OCI-LY7 (cell line): ENCODE measurements at places on chromosomes 4 and X.

DNA sequence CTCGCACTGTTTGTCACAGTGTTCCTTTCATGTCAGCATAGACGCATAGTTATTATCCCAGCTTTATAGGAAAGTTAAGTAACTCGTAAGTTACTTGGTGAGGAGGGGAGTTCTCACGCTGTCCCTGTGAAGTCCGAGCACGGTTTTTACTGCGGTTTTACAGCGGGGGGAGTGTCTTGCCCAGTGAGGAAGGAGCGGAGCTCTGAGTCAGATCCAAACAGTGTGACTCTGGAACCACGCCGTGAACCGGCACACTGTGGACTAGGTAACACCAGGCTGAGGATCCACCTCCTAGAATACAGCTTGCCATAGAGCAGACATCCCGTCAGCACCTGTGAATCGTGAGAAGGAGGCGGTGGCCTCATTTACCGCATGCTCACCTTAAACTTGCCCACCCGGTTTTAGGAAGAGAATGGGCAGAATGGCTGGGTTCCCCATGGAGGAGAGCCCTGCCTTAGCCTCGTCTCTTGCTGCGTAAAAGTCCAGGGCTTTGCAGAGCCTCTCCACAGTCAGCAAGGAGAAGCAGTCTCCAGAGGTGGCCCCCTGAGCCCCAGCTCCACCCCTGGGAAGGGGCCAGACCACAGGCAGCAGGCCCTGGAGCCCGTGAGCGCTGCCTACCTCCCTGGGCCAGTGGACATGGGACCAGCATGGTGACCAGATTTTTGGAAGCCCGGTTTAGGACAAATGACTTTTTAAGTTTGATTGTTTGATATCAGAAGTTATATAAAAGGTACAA, 40.2 kb upstream of the HGFAC start:
- no peak for DNase-seq

GRCh38 chrX:357693-358471, 28.8 kb downstream of the PPP2R3B start:
- DNase-seq = no peak

- DNase-seq = peak; percentile 23
Measured at GRCh38 chrX:15564981-15565579, 35.7 kb downstream of the ACE2 start.

DNA sequence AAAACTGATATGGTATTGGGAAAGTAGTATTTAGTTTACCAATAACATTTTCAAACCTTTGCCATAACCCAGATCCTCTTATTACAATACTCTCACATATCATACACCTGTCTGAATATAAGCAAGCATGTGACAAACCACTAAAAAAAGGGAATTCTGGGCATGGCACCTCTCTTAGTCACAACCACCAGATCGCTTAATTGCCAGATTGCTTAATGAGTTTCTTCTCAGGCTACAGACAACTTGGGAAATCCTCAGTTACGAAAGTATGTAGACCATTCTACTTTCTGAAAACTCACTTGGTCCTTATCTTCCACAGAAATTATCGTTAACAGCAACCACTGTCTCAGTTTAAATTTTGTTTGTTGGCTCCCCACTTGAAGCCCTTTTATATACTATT, 2.1 kb downstream of the NAF1 start:
- no peak for DNase-seq

DNA sequence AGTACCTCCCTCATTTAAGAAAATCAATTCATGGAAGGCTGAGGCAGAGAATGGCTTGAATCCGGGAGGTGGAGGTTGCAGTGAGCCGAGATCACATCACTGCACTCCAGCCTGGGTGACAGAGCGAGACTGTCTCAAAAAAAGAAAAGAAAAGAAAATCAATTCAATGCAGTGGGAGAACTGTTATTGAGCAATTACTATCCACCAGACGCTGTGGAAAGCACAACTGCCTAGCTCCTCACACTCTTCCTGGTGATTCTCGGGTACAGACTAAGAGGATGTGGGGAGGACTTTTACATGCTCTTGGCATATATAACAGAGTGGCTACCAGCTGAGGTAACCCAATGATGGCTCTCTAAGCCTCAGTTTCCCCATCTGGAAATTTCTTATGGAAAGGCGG, 2.7 kb upstream of the TMSB4X start:
- DNase-seq = no peak

DNA sequence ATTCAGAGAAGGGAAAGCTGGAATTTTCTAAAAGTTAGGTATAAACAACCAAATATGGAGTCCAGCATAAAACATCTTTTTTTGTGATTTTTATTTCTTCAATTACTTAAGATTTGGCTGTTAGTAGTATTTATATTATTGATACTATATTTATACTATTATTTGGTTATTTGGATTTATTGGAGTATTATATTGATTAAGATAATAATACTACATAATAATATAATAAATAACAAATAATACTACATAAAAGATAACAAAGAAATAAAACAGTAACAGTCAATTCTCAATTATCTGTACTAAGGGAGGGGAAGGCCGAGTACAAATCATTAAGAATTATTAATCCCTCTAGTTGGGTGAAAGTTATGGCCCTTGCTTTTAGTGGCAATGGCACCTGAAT, 66.0 kb upstream of the IRF2 start:
- no peak for DNase-seq

- no peak for DNase-seq
Measured at GRCh38 chrX:262381-262909, 18.7 kb upstream of the PLCXD1 start.

DNA sequence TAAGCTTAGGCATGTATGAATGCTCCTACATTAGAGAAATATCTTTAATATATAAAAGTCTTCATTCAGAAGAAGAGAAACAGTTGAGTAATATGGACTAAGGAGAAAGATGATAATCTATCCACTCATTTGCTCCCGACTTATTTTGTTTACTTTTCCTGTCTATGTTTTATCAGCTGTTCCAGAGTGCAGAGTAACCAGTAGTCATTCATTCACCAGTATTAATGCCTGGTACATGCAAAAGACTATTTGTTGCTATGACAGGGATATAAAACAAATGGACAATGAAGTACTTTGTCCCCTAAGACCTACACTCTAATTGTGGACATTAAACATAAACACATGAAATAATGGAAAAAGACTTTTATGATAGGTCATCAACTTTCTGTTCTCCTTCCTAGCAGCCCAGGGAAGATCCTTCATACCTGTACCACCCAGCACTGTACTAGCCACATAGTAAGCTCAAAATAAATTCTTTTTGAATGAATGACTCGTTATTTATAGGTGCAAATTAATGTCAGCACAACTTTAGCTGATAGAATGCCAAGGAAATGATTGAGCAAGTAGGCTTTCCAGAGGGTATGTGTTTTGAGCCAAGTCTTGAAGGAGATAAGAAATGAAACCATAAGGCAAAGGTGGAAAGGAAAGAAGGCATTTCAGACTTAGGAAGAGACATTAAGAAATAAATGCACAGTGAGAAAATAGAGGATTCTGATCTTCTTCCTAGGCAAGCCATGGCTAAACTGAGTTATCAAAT, 45.0 kb upstream of the IL13RA1 start:
- DNase-seq = no peak

DNA sequence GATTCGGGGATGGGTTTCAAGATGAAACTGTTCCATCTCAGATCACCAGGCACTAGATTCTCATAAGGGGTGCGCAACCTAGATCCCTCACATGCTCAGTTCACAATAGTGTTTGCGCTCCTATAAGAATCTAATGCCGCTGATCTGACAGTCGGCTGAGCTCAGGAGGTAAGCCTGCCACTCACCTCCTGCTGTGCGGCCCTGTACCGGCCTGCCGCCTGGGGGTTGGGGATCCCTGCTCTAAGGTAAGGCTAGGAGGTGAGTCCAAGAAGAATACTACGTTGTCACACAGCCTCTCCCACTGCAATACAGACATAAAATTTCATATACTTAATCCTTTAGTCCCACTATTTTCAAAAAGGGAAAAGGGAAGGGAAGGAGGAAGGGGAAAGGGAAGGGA, 213.4 kb upstream of the HCCS start:
- DNase-seq = no peak

DNA sequence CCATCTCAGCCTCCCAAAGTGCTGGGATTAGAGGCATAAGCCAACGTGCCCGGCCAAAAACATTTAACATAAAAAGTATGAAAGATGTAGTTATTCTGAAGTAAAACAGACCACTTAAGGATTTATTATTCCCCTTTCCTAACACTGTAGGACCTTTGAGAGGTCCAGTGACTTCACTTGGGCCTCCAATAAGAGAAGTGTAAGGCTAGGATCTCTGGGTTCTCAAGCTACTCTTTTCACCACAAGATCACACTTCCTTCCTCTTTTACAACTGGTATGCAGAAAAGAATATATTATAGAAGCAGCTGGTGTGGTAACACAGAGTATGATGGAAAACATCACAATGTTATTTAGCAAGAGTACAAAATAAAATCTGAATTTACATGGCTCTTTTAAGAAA, 30.2 kb upstream of the CCNG2 start:
- DNase-seq = peak; percentile 87

DNA sequence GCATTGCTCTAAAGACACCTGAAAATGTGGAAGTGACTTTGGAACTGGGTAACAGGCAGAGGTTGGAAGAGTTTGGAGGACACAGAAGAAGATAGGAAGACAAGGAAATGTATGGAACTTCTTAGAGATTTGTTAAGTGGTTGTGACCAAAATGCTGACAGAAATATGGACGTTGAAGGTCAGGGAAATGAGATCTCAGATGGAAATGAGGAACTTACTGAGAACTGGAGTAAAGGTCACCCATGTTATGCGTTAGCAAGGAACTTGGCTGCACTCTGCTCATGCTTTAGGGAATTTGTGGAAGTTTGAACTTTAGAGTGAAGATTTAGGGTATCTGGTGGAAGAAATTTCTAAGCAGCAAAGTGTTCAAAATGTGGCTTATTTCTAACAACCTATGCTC, 99.4 kb downstream of the FAM13A start:
- no peak for DNase-seq

DNA sequence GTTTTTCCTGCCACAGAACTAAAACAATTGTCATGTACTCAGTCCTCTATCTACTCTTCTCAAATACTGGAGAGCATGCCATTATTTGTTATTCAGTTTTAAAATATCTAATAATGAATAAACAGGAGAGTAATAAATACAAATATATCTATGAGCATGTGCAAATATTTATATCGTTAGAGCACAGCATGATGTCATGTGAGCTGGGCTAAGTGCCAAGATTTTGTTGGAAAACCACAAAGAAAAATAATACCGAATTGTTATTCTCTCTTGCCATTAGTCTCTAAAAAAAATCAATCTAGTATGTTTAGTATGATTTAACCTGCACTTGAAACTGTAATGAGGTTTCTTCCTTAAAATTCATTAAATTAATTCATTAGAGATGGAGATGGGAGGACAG, 97.3 kb downstream of the DDX60 start:
- no peak for DNase-seq

DNA sequence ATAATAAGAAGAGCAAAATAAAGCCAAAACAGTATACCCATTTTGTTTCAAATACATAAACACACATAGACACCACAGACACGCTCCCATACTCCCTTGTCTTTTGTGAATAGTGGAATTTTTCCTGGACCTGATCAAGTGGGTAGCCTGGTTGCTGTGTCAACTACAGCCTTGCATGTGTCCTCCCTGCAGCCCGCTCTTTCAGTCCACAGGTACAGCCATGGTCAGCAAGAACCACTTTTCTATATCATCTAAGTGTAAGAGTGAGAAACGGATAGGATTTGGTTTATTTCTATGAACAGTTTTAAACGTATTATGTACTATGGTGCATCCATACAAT, 9.8 kb downstream of the PWWP3B start:
- no peak for DNase-seq

- no peak for DNase-seq
Measured at GRCh38 chr4:142540483-142540804, 305.7 kb downstream of the INPP4B start.

DNA sequence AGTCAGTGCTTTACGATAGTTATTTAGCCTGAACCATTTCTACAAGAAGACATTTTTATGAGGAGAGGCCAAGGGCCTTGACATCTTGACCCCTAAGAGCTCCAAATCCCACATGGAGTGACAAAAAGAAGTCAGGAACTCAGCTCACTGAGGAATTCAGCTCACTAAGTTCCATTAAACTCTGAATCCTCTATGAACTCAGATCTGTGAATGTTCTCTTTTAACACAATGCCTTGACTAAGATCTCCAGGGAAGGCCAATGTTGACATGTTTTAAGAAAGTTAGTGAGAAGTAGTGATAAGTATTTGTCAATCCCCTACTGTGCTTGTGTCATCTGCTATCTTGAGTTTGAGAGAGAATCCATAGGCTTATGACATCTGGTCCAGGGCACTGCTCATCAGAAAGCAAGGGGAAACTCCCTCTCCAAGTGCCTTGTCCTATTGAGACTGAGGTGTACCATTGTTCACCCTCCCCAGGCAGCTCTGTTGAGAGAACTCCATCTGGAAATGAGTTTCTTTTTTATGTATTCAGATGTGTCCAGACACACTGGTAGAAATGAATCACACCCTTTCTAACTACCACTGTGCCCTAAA, 68.7 kb upstream of the PCDH19 start:
- DNase-seq = no peak

- no peak for DNase-seq
Measured at GRCh38 chrX:114583646-114584374, at the start of gene HTR2C. Gene HTR2C (plus strand): TSS chrX:114584086. CDS start chrX:114726937, 142,851 bp downstream.

DNA sequence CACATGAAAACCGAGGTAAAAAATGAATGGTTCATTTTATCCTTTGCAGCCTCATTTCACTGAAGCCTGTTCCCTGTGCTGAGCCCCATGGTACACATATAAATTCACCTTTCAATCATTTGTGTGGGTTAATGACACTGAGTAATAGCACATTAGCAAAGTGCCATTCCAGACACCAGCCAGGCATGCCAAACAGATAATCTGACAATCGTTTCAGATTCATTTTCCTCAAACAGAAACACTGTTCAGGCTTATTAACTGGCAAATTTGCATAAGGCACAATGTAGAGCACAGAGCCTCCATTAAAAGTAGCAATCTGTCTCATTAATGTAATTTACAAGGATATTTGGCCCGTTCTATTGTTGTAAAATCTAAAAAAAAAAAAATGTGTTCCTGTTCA, 76.2 kb downstream of the UNC5C start:
- no peak for DNase-seq

DNA sequence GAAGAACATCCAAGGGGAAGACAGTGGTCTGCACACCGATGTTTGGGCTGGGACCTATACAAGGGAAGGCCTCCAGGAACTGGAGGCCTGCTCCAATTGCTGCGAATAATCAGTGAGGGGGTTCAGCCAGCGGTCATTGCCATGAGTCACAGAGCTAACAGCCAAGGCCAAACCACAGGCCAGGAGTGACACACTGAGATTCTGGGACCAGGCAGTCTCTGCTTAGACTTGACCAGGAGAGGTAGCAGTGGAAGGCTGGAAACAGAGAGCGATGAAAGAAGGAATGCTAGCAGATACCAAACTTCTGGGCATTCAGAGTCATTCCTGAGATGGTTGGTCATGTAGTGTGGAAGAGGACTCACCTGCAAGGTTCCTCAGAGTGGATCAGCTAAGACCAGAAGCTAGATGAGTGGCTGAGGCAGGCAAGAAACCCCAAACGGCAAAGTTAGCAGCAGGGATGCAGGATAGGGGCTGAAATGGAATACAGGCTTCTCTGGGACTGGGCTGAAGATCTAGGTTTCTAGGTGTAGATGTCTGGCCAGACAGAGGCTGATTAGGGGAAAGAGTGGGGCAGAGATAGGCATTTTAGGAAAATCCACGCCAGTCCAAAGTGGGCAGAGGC, 54.7 kb downstream of the CNGA2 start:
- DNase-seq = no peak

GRCh38 chr4:184344435-184344834, 126.8 kb upstream of the ENPP6 start:
- DNase-seq = no peak

GRCh38 chrX:13087322-13088155, 43.1 kb upstream of the FAM9C start:
- peak; percentile 89 for DNase-seq

GRCh38 chr4:141006242-141006802, 126.9 kb downstream of the RNF150 start:
- DNase-seq = no peak
